ENCODE measurements at places on chromosomes 3 and 15.

DNA sequence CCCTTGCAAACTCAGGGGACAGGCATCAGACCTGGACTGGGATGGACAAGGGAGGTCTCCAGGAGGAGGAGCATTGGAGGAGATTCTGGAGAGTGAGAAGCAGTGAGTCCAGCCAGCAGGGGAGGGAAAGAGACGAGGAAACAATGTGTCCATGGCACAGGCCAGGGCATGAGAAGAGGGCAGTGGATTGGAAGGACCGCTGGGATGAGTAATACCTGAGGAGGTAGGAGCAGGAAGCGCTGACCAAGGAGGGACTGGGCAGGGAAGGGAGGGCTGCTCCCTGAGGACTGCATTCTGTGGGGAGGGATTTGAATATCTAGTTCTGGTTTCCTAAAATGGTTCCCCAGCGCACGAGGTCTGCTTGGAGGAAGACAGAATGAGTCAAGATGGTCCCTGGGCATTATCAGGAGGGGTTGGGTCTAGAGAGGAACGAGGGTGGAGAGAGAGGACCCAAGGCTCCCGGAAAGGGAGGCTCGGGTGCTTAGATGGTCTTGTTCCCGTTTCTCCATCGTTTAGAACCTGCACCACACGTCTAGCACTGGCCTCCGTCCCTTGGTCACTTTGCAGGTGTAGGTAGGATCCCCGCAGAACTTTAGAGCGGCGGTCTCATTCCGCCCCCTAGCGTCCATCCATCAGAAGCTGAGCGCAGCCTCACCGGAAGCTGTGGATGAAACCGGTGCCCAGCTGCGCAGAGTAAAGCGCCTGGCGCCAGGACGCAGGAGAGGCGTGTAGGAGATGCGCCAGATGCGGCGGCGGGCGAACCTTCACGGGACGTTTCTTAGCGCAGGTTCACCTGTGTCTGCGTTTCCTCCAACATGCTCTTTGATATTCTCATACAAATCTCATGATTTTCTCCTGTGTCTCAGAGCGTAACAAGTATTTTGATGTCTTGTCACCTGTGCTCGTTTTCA, 190.7 kb upstream of the NDN start:
- DNase-seq, result peak; percentile 25

DNA sequence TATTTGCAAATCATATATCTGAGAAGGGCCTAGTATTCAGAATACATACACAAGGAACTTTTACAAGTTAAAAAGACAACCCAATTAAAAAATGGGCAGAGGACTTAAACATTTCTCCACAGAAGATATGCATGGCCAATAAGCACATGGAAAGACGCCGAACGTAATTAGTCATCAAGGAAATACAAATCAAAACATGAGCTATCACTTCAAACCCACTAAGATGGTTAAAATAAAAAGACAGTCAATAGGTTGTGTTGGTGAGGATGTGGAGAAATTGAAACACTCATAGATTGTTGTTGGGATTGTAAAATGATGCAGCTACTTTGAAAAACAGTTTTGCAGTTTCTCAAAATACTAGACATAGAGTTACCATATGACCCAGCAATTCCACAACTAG, 61.2 kb upstream of the NEO1 start:
- no peak for DNase-seq

- no peak for DNase-seq
Measured at GRCh38 chr3:63557912-63558311, 94.6 kb upstream of the SNTN start.

- no peak for DNase-seq
Measured at GRCh38 chr3:14569474-14570000, 29.4 kb upstream of the GRIP2 start.

- DNase-seq, result no peak
Measured at GRCh38 chr15:85008474-85009260, 27.0 kb downstream of the PDE8A start.

- peak; percentile 93 for DNase-seq
Measured at GRCh38 chr3:53269888-53270880, 14.4 kb upstream of the TKT start.

DNA sequence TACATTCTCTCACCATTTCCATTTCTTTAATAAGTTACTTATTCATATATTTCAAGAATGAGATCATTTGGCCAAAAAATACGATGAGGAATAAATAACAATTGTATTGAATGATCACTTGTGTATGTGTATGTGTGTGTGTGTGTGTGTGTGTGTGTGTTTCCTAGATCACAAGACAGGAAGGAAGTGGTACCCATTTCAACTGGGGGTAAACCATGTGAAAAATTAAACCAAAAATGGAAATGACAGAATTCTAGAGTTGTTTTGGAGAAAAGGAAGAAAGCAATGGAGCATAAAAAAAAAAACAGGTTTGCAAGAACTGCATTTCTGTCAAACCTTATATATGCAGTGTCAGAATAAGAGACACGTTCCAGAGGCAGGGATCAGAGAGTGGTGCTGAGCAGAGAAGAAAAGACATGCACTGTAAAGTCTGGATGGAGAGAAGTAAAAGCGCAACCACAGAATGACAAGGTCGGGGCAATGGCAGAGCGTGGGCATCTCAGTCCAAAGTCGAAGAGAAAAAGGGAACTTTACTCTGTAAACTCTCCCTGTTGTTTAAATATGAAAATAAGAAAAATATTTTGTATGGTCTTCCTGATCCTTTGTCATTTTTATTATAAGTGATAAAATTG, 75.5 kb downstream of the PEX5L start:
- DNase-seq, result no peak

DNA sequence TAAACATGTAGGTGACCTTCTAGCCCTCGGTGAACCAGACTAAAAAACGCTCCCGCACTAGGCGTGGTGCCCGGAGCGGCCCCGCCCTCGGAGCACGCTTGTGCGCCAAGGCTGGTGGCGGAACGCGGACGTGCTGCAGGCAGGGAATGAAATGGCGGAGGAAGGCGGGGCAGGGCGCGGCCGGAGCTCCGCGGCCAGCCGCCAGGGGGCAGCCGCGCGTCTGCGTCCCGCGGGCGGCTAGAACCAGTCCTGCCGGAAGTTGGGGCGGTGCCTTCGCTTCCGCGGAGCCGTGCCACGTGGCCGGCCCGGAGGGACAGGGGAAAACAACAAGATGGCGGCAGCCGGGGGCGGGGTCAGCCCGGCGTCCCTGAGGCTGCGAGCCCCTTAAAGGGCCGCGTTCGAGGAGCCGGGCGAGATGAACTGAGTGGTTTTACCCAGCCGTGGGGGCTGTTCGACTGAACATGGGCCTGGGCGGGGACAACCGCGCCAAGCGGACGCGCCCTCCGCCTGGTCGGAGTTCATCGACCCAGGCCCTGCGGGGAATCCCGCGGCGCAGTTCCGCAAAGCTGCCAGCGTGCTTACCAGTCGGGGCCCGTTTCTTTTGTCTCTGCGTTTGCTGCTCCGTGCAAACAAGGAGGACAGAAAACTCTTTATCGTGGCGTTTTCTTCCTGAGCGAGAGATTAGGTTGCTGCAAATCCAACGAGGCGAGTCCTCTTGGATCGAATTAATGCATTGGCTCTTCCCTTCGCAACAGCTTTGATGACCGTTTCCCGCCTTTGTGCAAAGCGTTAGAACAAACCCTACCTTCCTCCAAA, 90.9 kb upstream of the CHD2 start:
- peak; percentile 95 for DNase-seq

- DNase-seq, result no peak
Measured at GRCh38 chr15:73947651-73948050, 21.4 kb downstream of the LOXL1 start.

- no peak for DNase-seq
Measured at GRCh38 chr3:27209617-27210264, 159.4 kb downstream of the NEK10 start.

GRCh38 chr3:5426094-5426883, 238.8 kb downstream of the EDEM1 start:
- peak; percentile 60 for DNase-seq

- DNase-seq, result no peak
Measured at GRCh38 chr3:187974871-187975271, 179.1 kb upstream of the LPP start.

DNA sequence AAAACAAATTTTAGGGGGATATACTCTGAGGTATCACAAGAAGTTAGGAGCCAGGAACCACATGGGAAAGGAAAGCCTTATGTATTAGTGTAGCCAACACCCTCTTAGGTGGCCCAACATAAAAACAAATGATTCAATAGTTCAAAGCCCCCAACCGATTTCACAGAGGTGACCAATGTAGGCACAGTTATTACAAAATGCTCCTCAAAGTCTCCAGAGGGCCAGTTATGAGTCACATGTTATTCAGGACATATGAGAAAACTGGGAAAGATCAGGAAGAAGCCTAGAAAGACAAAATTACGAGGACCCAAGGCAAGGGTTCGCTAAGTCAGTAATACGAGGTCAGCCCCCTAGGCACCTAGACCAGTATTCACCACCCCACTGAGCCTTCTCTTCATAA, 29.9 kb upstream of the FBN1 start:
- no peak for DNase-seq

- no peak for DNase-seq
Measured at GRCh38 chr3:165159760-165160421, 36.3 kb downstream of the SLITRK3 start.

GRCh38 chr3:193780810-193781478, 187.9 kb downstream of the OPA1 start:
- DNase-seq, result peak; percentile 85

GRCh38 chr15:68348081-68348480, 70.5 kb downstream of the FEM1B start:
- no peak for DNase-seq

- DNase-seq, result no peak
Measured at GRCh38 chr15:81029414-81030300, 28.9 kb downstream of the TLNRD1 start.

GRCh38 chr15:68404056-68404798, 27.7 kb downstream of the ITGA11 start:
- DNase-seq, result no peak

DNA sequence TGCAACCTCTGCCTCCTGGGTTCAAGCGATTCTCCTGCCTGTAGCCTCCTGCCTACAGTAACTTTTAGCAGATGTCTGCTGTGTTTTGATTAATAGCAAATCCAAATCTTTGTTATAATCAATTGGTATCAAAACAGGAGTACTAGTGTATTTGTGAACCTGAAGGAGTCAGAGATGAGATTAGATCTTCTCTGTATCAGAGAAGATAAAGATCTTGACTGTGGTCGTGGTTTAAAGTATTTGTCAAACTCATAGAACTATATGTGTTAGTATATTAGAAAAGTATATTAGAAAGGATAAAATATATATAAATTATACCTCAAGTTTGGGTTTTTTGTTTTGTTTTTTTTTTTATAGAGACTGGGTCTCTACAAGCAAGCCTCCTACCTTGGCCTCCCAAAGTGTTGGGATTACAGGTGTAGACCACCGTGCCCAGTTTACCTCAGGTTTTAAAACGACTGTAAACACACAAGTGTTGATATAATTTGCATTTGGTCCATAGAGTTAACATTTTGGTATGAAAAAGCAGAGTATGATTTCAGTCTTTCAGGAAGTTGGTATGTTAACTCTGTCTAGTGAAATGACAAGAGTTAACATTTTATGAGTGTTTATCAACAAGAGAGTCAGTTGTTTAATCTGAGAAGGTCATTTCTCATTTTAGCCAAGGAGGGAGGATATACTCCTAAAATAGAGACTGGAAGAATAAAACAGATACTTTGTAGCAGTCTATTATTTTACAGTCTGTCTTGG, 18.3 kb downstream of the RTF1 start:
- no peak for DNase-seq

- DNase-seq, result peak; percentile 21
Measured at GRCh38 chr3:44323341-44323955, 15.1 kb upstream of the TCAIM start.

DNA sequence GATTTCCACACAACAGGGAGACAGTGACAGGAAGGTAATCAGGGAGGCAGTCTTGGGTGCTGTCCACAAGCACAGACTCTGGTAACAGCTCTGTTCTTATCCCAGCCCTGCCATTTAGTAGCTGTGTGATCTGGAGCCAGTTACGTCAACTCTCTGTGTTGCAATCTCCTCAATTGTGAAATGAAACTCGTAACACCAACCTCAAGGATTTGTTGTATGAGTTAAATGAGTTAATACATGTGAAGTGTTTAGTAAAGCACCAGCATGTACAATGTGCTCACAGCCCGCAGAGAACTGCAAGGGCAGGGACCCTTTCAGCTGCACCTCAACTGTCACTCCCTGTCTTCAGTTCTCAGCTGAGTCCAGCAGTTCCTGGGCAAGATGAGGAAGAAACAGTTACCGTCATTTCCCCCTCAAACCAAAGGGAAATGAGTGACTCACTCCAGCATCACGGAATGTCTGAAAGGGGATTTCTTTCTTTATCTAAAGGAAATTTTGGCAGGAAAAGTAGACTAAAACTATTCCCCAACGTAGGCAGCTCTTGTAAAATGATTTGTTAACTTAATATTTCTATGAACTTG, 39.9 kb upstream of the MB21D2 start:
- DNase-seq, result peak; percentile 58

Data from AG08396 (cell line).